Activated T-cell treated with anti-CD3 and anti-CD28 coated beads, Interleukin-2, amount 50 U/mL, for 72 hours (primary cell): ENCODE measurements at places on chromosomes 3 and 15.

GRCh38 chr3:119548341-119548740 lies 11.1 kb downstream of the CD80 start:
- H3K27ac ChIP-seq, result no peak overlapping the region
- H3K27me3 ChIP-seq, result no peaks in the 10 kb centered on the region
- no peak overlapping the region for H3K4me3 ChIP-seq
- H3K36me3 ChIP-seq, result no peaks in the 10 kb centered on the region

DNA sequence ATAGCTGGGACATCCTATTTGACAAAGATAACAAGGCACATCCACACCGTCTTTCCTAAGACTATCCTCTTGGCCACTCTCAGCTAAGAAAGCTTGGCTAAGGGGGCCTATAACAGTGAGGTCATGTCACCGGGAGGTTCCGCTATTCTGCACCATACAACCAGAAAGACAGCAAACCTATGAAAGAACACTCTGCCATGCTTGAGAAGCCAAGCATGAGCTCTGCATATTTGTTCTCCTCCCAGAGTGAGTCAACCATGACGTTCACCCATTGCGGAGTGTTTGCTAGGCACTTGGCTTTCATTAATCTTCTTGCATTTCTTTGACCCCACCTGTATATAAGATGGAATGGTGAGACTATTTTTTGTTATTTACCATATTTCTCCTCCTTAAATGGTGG lies 141.2 kb downstream of the GMNC start:
- H3K4me1 ChIP-seq, result no peaks in the 10 kb centered on the region
- no peak overlapping the region for H3K4me3 ChIP-seq
- no peak for DNase-seq
- H3K27ac ChIP-seq, result no peak overlapping the region
- peaks cover 13% of the 10 kb centered on the region for H3K27me3 ChIP-seq

DNA sequence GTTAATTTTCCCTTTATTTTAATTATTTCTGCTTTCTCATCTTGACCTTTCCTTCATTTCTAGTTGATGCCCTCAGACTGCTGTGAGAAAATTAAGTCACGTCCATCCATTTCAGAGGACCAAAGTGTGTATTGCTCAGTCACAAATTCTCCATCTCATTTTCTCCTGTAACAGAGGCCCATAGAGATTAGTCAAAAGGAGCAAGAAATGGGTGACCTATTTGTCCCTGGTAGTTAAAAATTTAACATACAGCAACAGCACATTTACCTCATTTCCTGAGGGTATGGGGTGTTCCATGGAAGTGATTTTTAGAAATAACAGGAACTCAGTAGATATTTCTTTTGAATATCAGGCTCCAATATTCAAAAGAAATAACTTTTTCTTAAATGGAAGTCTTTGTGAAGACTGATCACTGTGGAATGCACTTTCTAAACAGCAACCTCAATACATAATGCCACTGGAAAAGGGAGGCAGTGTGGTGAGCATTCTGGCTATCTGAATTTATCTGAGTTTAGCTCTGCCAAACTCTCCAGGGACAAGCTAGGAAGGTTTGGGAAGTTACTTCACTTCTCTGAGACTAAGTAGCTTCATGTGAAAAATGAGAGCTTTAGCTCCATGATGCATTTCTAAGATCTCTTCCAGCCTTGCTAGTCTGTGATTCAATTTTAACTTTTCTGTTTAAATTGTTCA lies 808.2 kb downstream of the SQOR start:
- H3K4me1 ChIP-seq, result no peaks in the 10 kb centered on the region
- H3K36me3 ChIP-seq, result no peaks in the 10 kb centered on the region
- no peak overlapping the region for H3K4me3 ChIP-seq
- H3K27me3 ChIP-seq, result no peaks in the 10 kb centered on the region
- DNase-seq, result no peak

GRCh38 chr15:71278989-71279756 lies 163.9 kb downstream of the THSD4 start:
- peaks cover 7% of the 10 kb centered on the region for H3K27me3 ChIP-seq
- H3K4me1 ChIP-seq, result no peaks in the 10 kb centered on the region
- H3K36me3 ChIP-seq, result no peaks in the 10 kb centered on the region
- DNase-seq, result no peak
- no peak overlapping the region for H3K27ac ChIP-seq

DNA sequence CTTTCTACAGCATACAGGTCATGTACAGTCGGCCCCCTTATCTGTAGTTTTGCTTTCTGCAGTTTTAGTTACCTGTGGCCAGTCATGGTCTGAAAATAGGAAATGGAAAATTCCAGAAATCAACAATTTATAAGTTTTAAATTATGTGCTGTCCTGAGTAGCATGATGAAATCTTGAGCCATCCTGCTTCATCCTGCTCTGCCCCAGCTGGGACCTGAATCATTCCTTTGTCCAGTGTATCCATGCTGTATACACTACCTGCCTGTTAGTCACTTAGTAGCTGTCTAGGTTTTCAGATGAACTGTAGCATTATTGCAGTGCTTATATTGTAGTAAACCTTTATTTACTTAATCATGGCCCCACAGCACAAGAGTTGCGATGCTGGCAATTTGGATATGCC lies 44.8 kb downstream of the AP4E1 start:
- no peak overlapping the region for H3K4me3 ChIP-seq
- H3K36me3 ChIP-seq, result peaks cover 42% of the 10 kb centered on the region
- no peak for DNase-seq
- peaks cover 5% of the 10 kb centered on the region for H3K4me1 ChIP-seq

DNA sequence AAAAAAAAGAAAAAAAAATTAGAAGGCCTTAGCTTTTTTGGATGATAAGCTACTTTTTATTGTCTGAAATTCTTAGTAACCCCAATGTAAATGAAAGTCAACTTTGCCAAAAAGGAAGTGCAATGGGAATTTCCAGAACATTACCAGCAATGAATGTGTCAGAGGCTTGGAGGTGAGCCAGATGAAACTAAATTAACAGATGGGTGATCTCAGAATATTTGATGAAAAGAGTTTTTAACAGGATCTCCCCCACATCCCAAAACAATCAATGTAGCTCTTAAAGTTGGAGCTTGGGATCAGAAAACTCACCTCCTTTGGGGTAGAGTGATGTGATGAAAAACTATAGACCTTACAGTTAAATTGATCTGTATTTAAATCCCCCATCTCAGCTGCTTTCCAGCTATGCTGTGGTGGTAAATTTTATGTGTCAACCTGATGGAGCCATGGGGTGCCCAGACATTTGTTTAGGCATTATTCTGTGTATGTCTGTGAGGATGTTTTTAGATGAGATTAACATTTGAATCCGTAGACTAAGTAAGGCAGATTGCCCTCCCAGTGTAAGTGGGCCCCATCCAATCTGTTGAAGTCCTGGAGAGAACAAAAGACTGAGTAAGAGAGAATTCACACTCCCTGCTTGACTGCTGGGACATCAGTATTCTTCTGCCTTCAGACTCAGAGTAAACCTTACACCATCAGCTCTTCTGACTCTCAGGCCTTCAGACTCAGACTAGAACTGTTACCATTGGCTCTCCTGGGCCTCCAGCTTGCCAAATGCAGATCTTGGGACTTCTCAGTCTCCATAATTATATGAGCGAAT lies 84.3 kb upstream of the TNFSF10 start:
- DNase-seq, result no peak
- peaks cover 10% of the 10 kb centered on the region for H3K27me3 ChIP-seq
- H3K4me1 ChIP-seq, result peaks cover 8% of the 10 kb centered on the region

DNA sequence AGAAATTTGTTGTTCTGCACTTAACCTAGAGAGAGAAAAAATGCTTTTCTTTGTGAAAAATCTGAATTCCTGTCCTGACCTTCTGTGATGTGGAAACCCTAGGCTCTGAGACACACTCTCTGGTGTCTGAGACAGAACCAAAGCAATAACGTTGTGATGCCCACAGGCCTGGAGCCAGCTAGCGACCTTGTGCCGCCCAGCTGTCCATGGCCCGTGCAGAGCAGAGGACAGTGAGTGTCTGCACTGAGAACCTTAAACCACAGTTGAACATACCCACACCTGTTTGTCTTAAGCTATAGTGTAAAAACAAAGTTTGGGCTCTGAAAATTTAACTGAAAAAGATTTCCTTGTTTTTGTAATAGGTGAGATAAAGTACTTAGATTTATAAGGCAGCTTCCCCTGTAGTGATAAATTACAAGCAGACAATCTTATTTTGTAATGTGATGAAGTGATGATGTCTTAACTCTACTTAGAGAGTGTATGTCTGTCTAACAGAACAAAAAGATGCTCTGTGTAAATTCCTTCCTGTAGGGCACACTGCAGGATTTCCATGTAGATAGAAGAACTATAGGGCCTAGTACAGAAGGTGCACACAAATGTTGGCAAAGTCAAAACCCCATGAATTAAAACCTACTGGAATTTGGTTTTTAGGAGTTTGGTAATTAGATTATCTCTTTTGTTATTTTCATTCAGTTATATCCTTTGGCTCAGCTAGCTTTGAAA lies 62.7 kb downstream of the SNRK start:
- H3K36me3 ChIP-seq, result peaks cover 33% of the 10 kb centered on the region
- H3K4me3 ChIP-seq, result no peak overlapping the region
- H3K27me3 ChIP-seq, result no peaks in the 10 kb centered on the region
- peaks cover 51% of the 10 kb centered on the region for H3K4me1 ChIP-seq
- DNase-seq, result no peak
